ENCODE measurements at places on chromosomes 4 and X.
A peak's percentile ranks its signal among the peaks of the same experiment; 100 is the strongest.

DNA sequence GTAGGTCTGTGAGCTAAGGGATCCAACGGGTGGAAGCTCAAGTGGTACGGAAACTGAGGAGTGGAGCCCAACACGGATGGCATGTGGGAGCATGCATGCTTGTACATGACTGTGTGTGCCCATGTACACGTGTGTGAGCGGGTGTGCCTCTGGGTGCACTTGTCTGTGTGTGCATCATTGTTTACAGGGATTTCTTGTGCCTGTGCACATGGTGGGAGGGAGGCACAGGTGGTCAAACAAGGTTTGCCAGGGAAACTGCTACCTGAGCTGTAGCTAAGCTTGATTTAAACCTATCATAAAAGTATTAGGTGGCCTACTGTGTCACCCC, 122.5 kb upstream of the MAMLD1 start:
- no peak for DNase-seq

DNA sequence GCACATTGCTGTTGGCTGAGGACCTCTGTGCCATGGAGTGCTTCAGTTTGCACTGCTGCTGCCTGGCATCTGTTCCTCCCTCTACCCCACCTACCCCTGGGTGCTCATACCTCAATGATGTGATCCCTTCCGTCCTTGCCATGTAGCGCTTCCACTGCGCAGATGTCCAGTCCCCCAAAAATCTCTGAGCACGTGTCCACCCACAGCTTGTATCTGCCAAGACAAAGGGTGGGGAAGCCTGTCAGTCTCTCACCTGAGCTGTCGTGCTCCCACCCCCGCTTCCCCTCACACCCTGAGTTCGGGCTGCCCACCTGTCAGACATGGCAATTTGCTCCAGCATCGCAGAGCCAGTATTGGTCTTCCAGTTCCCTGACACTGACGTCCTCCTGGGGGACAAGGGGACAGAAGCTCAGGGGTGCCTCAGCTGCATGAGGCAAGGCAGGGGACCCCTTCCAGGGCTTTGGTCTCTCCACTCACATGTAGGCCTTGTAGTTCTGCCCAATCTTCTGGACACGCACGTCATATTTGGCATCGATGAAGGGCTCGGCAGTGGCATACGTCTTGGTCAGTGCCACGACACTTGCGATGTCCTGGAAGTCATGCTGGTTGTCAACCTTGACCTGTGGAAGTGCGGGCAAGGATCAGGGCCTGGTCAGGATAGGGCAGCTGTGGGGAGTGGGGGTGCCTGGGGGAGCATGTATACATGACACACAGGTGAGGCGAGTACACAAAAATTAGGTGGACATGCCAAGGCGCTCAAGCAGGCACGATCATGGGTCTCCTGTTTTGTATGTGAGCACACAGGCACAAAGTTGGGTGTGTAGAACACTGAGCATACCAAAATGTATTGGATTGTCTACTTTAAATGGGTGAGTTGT, 6.0 kb upstream of the TIMP1 start:
- no peak for DNase-seq

- DNase-seq, result peak; percentile 23
Observed at GRCh38 chrX:150547375-150548115, 20.9 kb upstream of the MTM1 start.

DNA sequence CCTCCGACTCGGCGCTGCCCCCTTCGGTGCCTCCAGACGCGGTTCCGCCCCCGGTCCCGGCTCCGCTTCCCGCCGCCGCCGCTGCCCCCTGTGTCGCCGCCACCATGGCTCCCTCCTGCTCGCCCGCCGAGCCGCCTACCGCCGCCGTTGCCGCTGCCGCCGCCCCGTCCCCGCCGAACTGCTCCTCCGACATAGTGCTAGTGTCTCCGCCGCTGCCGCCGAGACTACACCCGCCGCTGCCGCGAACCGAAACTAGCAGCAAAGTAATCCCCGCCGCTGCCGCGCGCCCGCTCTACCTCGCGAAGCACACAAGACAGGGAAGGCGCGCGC, 340 bp downstream of the HNRNPD start:
- no peak for DNase-seq

DNA sequence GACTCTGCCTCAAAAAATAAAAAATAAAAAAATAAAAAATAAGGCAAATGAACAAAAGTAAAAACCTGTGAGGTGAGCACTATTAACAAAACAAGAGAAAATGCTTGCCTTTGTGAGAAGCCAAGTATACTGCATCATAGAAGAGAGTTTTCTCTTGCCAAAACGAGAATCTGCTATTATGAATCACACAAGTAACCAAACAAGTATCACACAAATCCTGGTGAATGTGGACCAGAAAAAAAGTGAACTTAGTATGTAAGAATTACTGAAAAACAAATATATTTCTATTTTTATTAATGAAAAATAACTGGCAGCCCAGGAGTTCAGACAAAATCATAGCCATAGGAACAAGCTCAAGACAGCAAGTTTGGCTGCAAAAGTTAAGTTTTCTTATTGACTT, 193.5 kb downstream of the PDGFC start:
- DNase-seq, result peak; percentile 82

GRCh38 chrX:38116706-38117105, 104.0 kb downstream of the SRPX start:
- DNase-seq, result no peak

- DNase-seq, result no peak
Observed at GRCh38 chrX:1246816-1247215, 21.8 kb upstream of the CSF2RA start.

- no peak for DNase-seq
Observed at GRCh38 chr4:41257906-41258305, 1.2 kb downstream of the UCHL1 start.

DNA sequence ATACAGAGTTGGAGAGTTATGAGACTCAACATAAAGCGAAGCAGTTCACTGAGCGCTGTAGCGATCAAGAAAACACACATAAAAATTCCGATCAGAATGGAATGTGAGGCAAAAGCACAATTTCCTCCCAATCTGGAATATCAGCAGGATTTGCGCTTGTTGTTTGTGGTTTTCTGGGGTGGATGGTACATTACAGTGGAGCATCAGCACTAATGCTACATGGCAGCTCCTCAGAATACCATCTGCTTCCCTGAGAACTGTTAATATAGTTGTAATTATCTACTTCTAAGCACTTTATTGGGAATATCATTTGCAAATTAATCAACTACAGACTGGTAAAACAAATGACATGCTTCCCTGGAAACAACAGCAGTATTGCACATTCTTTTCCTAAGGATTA, 324.1 kb upstream of the PPARGC1A start:
- no peak for DNase-seq

GRCh38 chrX:69961365-69962072, 88.2 kb downstream of the AWAT2 start:
- DNase-seq, result no peak

- peak; percentile 96 for DNase-seq
Observed at GRCh38 chr4:16860516-16860915, 37.9 kb downstream of the LDB2 start.

Data from astrocyte (in vitro differentiated cells and primary cell).